ENCODE measurements at places on chromosomes 11 and 22. TPM values are rescaled to one million over a fixed set of nuclear protein-coding genes. Genes with fewer than 3 reads are reported as not detected.
A peak's percentile ranks its signal among the peaks of the same experiment; 100 is the strongest.

GRCh38 chr11:121199516-121199915 lies 93.1 kb upstream of the SC5D start:
- DNase-seq, result no peak

DNA sequence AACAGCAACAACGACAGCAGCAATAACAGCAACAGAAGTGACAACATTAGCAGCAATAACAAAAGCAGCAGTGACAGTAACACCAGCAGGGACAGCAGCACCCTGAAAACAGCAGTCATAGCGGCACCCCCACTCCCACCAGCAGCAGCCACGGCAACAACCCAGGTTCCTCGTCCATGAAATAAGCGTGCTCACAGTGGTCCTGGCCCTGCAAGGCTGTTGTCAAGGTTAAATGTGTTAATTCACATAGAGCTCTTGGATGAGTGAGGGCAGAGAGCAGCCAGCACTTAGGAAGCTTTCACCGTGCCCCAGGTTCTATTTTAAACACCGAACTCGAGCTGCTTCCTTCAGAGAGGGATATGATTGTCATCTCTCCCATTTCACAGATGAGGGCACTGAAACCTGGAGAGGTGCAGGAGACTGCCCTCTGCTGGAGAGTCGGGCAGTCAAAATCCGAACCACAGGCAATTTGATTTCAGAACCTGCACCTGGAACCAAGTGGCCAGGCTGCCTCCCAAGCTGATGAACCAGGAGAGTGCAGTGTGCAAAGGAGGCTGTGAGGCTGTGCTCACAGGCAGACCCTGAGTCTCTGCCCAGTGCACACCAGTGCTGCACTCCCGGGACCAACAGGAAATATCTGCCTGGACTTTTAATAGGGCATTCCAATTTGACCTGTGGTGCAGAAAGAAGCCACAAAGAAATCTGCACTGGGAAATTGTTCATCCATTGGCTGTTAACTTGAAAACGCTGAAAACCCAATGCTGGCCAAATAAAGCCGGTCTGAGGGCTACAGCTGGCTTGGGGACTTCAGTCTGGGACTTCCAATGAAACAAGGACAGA lies 22.9 kb upstream of the FGF3 start:
- no peak for DNase-seq

- no peak for DNase-seq
Observed at GRCh38 chr11:65588199-65589054, 7.2 kb downstream of the KCNK7 start.

GRCh38 chr11:86140334-86140990 lies 71.6 kb upstream of the PICALM start:
- DNase-seq, result no peak

GRCh38 chr22:31970490-31971444 lies 26.4 kb downstream of the YWHAH start:
- DNase-seq, result peak; percentile 71

DNA sequence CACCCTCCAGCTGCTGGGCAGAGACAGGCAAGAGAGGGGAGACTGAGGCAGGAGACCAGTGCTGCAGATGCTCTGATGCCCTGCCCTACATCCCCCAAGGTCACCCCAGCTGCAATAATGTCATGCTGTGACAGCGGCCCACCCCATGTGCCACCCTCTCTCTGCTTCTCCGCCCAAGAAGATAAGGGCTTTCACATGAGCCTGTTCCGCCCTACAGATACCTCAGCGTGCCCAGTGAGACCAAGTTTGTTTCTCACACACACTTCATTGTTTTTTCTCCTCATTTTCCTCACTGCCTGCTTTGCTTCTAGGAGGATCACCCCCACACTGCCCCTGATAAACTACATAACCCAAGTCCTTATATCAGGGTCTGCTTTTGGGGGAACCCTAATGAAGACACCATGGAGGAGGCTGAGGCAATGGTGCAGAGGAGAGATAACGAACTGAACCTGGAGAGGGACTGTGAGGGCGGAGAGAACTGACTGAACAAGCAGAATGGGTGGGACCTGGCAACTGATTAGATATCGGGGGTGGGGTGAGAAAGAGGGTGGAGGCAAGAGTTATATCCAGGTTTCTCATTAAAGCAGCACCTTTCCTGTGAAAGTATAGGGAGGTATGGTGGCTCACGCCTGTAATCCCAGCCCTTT lies 37.5 kb upstream of the TSKU start:
- DNase-seq, result no peak

- no peak for DNase-seq
Observed at GRCh38 chr22:41050883-41051282, 41.5 kb upstream of the EP300 start.

DNA sequence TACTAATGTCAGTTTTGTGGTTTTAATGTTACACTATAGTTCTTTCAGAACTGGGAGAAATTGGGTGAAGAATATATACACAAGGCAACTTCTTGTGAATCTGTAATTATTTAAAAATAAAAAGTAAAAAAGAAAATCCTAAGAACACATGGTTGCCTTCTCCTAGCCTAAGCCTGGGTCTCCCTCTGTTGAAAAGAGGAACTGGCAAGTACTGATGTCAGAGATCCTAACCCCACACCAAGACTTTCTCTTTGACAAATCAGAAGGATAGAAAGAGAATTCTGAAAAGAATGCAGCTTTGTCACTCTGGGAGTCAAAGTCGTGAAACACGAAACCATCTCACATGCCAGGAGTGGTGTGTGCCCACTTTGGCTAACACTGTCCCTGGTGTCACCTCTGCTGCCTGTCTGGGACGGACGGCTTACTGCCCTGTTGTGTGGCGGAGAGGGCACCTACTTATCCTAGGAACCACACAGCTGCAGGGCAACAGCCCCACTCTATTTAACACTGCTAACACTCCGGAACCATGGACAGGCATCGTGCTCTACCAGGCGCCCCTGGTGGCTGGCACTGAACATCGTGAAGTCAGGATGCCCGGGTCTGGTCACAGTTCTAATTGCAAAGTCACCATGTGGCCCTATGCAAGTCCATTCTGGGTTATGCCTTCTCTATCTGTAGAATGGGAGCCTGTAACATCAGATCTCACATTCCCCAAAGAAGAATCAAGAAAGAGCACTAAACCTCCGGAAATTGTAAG lies 108.7 kb upstream of the CD82 start:
- no peak for DNase-seq

GRCh38 chr11:15493921-15494620 lies 379.3 kb downstream of the INSC start:
- peak; percentile 10 for DNase-seq

- DNase-seq, result no peak
Observed at GRCh38 chr11:77233011-77233410, 68.5 kb downstream of the GDPD4 start.

DNA sequence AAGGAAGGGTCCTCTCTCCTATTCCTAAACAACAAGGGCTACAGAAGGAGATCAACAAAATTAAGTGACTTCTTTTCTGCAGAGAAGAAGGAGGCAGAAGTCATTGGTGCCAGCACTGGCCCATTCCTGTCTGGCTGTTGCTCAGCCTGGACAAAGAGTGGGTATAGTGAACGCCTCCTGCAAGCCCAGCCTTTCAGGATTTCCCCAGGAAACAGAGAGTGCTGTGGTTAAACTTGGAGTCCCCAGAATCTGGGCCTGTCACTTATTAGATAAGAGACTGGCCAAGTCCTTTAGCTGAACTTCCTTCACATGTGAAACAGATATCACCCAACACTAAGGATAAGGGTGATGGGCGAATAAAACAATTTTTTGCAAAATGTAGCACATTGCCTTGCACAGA lies 10.9 kb downstream of the TST start:
- DNase-seq, result no peak

DNA sequence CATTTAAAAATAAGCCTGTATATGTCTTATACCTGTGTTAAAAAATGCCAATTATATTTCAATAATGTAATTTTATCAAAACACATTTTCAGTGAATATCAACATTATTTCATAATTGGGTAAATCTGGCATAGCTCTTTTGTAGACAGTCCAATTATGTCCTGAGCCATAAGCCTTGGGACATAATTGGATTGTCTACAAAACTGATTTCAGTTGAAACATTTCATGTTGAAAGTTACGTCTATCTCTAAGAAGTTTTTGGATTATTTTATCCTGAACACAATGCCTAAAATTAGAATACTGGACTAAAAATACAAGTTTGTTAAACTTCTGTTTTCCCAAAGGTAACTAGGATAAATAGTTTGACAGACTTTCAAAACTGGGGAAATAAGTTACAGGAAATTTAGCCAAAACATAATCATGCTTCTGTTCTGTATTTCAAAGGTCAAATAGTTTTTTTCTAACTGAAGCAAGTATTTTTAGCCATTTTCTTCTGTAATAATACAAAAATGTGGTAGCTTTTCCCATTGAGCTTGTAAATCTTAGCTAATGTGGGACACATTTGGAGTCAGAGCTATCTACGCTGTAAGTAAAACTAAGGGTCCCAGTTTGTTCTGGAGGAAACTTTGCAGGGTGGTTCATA lies 100.7 kb upstream of the BIRC3 start:
- no peak for DNase-seq

DNA sequence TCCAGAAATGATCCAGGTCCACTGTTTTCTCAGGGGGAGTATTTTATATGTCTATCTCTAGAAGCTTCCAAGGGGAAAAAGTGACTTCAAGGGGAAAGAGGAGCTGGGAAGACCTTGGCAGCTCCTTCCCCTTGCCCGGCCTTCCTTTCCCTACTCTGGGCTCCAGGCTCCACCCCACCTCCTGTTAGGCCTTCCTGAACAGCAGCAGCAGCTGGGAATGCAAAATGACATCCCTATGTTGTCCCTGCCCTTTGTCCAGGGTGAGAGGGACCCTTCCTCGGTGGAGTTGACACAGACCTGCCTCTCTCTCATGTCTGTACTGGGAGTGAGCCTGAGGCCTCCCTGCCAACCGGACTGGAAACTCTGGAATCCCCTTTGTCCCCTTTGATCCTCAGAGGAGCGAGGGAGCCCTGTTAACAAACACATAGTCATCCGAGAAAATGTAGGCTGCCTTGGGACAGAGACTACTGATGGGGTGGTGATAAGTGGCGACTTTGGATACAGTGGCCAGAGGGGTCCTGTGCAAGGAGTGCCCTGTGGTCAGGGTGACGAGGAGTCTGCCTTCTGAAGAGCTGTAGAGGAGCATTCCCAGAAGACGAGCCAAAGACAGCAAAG lies 9.0 kb upstream of the MALAT1 start:
- peak; percentile 43 for DNase-seq

DNA sequence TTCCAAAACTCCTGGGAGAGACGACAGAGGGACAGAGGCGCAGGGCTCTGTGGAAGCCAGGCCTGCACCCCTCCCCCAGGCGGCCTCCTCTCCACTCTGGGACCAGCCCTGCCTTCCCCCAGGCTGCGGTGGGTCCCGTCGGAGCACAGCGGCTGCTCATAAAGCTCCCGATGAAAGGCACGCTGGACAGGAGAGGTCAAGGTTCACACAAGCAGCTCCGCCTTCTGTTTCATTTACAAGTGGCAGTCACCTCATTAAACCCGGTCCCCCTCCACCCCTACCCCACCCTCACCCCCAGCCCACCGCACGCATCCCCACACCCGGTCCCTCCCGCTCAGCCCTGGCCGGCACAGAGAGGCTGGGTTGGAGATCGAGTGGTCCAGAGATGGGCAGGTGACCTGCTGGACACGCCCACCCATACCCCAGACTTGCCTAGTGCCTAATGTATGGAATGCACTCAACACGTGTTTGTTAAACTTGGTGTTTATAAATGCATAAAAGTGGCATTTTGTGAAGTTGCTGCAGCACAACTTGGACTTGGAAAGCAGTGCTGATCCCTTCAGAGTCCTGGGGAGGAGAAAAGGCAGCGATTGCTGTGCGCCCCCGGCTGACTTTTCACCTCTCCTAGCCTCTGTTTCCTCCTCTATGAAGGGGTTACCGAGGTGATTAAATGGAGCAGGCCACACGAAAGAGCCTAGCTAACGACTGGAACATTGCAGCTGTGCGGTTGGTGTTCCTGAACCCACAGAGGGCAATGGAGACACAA lies 26.0 kb downstream of the RPUSD4 start:
- no peak for DNase-seq

DNA sequence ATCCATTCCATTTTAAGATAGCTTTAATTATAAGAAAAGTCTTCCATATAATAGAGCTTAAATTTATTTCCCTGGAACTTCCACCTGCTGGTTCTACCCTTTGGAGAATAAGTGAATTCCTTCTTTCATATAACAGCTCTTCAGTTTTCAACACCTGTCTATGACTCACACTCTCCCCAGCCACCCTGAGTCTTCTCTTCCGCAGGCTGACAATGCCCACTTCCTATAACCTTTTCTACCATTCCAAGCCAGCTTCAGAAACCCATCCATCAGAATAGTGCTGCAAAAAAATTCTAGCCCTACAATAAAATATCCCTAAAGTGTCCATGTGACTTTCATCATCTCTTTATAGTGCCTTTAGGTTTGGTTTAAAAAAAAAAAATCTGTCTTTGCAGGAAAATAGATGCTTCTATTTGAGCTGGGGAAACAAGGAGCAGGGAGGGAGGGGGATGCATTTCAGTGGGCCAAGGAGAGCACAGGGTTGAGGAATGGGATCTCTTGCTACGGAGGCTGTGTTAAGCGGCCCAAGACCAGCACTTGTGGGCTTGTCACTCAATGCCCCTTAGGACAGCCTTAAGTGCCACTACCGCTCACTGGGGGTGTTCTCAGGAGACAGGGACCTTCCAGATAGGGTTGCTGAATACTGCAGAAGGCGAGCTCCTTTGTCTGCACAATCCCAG lies 178.6 kb downstream of the DSCAML1 start:
- DNase-seq, result no peak

- DNase-seq, result no peak
Observed at GRCh38 chr11:80451105-80451504, 1010.3 kb upstream of the TENM4 start.

DNA sequence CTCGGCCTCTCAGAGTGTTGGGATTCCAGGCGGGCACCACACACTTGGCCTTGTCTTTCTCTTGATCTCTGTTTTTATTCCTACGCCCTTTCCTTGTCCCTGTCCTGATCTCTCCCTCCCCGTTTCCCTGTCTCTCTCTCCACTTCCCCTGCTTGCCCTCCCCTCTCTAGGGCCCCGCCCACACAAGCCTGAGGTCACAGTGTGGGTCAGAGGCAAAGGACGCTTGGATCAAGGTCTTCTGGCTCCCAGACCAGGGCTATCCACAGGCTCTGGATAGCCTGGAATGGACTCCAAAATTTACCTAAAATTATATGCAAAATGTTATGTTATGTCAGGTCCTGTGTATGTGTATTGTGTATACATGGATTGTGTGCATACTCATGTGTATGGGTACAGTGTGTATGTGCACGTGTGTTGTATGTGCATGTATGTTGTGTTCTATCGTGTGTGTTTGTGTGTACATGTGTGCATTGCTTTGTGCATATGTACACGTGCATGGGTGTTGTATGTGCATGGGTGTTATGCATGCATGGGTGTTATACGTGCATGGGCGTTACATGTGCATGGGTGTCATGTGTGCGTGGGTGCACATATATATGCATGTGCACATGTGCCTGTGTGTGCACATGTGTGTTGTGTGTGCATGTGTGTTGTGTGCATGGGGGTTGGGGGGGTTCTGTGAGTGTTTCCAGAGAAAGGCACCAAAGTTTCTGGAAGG lies 38.3 kb downstream of the TP53I11 start:
- no peak for DNase-seq

The ELF5 gene
- not detected for total RNA-seq

The WBP2NL gene
- 1.5 TPM for total RNA-seq

The RFPL3 gene
- not detected for total RNA-seq

All from pancreas (tissue), 10 donors.